ENCODE measurements at places on chromosomes 2 and 18.

- DNase-seq: no peak
Measured at GRCh38 chr2:77161009-77161408, 361.2 kb downstream of the LRRTM4 start.

DNA sequence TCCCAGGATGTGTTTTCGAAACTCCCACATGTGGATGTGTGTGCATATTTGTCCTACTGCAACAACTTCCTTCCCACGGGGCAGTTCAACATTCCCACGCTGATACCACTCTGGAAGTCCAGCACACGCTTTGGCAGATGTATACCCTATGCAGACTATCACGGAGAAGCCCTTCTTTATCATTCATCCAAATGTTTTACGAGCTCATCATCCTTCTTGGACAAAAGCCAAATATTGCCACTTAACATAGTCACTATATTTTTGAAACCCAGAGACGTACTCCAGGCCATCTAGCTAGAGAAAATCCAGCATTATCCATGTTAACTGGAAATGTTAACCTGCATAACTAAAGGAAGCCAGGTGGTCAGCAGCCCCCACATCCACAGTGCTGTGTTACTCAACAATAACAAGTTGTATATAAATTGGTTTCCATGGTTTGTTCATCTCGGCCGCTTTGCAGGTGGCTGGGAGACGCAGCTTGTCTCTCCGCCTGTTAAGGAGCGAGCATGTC lies 131.5 kb downstream of the ZNF532 start:
- DNase-seq: no peak

- no peak for DNase-seq
Measured at GRCh38 chr2:136297994-136298393, 180.0 kb upstream of the CXCR4 start.

GRCh38 chr2:176865336-176865735 lies 347.3 kb upstream of the HNRNPA3 start:
- DNase-seq: no peak

DNA sequence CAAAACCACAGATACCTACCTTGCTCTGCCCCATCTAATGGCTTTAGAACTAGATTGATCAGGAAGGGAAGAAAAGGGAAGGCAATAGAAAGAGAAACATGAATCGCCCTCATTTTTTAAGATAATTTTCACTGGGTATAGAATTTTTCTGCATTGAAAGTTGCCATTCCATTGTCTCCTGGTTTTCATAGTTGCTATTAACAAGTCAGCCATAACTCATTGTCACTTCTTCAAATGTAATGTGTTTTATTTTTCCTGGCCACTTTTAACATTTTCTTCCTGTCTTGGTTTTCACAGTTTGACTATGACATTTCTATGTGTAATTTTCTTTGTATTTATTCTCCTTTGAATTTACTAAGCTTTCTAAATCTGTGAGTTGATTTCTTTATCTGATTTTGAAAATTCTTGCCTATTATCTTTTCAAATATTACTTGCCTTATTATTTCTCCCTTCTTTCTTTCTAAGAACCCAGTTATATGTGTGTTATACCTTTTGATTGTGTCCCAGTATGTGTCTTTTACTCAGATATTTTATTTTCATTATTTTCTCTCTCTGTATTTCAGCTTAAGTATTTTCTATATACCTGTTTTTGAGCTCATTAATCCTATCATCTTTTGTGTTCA lies 85.5 kb upstream of the GLI2 start:
- DNase-seq: no peak

DNA sequence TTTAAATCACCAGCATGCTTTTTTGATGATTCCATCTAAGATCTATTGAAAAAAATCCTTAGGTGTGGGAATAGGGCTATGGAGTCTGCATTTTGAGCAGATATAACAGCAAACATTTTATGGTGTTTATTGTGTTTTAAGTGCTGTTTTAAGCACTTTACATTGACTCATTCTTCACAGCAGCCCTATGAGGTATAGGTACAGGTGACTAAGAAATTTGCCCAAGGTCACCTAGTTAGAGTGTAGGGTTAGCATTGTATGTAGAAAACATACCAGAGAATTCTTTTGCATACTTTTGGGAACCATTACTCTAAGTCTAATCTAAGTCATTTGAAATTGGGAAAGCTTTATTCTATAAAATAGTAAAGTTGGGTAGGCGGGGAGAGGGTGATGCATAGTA lies 31.3 kb downstream of the PPM1B start:
- DNase-seq: no peak

GRCh38 chr18:63192885-63193349 lies 126.7 kb downstream of the BCL2 start:
- no peak for DNase-seq

DNA sequence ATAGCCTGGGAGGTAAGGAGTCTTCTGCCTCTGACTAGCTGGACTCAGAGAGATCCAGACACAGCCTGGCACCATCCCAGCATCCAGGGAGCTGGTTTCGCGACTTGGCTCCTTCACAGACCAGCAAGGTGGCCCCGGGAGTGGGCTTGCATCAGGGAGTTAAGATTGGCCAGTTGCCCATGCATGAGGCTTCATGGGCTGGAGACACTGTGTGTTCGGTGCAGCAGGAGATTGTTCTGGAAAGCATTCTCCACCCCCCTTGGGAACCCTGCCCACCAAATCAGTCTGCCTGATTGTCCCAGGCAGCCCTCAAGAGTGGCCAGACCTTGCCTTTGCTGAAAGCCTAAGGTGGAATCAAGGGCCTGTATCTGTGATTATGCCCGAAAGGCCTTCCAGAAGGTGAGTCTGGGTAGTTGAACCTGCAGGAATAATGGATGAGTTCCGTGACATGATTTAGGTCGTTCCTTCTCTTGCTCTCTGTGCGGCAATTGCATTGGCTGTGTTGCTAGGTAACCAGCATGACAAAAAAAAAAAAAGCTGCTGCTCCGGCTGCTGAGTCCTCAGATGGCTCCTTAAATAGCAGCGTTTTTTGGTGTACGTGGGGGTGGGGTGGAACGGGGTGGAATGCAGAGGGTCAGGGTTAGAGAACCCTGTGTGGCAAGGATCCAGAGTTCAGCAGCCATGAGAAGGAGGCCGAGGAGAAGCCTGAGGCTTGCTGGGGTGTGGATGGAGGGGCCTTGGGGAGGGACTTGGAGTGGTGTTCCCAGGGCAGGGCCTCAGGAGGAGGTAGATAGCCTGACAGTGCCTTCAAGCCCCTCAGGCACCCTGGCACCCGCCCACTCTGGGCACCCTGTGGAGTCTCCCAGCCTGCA lies 93.0 kb upstream of the MCFD2 start:
- peak; percentile 41 for DNase-seq

Data from DMS 273 treated with DMSO at 0.1 percent for 48 hours (cell line).